ENCODE measurements at places on chromosomes 4 and X. TPM values are rescaled to one million over a fixed set of nuclear protein-coding genes. Genes with fewer than 3 reads are reported as not detected.

Gene MYOZ2
- not detected for total RNA-seq

Gene ENPEP
- total RNA-seq: 2.1 TPM

- no peak for DNase-seq
These were observed 444.4 kb upstream of the IGFBP7 start for GRCh38 chr4:57554556-57555092.

DNA sequence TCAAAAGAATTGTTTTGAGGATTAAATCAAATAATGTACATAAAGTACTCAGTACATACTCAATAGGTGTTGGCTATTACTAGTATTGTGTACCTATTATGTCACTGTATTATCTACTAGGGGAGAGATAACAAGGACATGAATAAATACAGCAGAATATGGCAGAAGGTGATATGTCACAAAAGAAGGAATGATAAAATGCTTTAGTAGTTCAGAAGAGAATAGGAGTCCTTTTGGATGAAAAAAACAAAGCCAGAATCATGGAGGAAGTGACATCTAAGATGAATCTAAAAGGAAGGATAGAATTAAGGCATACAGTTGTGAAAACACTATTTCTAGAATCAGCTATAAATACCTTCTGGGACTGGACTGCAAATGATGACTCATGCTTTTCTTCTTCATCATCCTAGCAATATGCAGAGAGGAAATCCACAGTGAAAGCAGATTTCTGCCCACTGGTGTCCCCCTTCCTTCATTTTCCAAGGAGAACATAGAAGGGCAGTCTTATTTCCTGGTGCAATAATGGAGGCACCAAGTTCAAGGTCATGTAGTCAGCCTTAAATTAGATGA lies 98.7 kb downstream of the GLUD2 start:
- DNase-seq: no peak

GRCh38 chr4:57378766-57379165 lies 268.6 kb upstream of the IGFBP7 start:
- DNase-seq: no peak

DNA sequence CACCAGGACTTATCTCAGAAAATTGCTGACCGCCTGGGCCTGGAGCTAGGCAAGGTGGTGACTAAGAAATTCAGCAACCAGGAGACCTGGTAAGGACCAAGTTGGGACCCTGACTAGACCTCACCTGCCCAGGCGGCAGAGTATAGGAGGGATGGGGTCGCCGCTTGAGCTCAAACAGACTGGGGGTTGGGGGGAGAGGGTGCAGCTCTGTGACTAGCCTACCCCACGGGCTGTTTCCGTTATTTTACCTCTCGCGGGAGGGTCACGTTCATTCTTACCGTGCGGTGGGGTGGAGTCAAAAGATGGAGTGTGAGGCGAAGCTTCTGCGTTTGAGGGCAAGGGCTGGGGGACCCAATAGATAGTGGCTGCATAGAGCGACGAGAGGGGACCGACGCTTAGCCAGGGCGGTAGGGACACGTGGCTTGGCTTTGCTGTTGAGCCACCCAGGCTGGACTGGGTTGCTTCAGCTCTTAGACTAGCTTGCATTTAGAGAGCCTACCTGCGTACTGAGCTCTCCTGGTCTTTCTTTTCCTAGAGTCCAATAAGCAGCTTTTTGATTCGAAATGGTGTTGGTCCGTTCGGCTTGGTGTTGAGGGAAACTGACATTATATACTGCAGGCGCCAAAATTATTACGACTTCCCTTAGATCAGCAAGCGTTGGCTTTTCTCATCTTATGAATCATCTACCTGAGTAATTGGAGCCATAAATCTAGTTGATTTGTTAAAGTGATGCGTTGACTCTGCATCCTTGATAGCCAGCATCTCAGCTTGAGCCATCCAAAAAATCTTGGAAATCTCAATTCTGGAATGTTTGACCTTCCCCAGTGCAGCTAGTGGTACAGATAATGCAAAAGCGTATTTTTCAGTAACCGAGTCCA lies 591 bp downstream of the PRPS1 start:
- DNase-seq: no peak

Gene GSTCD
- 4.6 TPM for total RNA-seq

DNA sequence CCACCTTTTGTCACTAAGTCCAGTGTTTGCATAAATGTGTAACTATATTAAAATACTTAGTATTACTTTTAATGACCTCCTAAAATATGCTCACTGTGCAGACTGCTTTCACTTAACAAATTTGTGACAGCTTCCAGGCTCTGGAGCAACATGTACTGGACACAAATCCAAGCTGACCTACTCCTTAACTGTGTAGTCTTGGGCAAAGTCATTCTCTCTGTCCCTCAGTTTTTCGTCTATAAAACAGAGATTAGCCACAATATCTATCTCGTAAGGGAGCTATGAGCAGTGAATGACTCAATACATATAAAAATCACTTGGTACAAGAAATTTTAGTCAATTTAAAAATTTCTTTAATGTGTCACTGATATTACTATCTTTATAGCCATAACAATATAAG lies 20.4 kb upstream of the RAB40A start:
- DNase-seq: no peak

GRCh38 chr4:111778543-111778942 lies 366.7 kb upstream of the FAM241A start:
- no peak for DNase-seq

DNA sequence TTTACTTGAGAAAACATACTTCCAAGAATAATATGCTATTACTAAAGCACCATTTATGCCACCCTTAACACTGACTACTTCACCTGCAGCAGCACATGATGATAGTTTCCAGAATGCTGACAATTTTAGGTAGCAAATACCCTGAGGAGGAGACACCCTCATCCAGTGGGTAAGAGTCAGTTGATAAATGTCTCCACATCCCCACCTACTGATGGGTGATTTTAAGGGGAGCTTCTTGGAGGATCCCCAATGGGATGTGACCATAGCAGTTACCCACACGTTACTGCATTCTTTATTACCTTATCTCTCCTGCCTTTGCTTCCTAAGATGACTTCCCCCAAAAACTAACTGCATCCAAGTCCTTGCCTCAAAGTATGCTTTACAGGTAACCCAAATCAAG lies 131.2 kb upstream of the SMARCAD1 start:
- DNase-seq: no peak

DNA sequence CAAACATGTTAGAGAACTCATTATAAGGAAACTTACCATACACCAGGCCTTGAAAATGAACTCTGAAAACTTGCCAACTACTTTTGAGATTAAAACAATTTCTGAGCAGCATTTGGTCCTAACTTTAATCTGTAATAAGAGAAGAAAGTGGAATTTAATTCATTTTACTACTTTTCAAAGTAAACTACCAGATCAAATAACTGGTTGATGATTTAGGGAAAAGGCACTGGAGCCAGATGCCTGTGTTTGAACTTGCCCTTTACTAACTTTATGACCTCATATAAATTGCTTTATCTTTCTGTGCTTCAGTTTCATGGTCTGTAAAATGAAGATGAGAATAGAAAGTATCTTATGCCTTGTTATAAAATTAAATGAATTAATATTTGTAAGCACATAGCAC lies 159.9 kb upstream of the PCDH18 start:
- DNase-seq: no peak

Gene AWAT2
- total RNA-seq: not detected

Gene RAB33A
- not detected for total RNA-seq

GRCh38 chr4:182717788-182718583 lies 199.2 kb downstream of the DCTD start:
- DNase-seq: no peak

GRCh38 chrX:78493180-78493579 lies 165.8 kb upstream of the CYSLTR1 start:
- no peak for DNase-seq

Measured in pancreas (tissue), 10 donors.